Fibroblast of mammary gland (primary cell): ENCODE measurements at places on chromosomes 4 and X.

DNA sequence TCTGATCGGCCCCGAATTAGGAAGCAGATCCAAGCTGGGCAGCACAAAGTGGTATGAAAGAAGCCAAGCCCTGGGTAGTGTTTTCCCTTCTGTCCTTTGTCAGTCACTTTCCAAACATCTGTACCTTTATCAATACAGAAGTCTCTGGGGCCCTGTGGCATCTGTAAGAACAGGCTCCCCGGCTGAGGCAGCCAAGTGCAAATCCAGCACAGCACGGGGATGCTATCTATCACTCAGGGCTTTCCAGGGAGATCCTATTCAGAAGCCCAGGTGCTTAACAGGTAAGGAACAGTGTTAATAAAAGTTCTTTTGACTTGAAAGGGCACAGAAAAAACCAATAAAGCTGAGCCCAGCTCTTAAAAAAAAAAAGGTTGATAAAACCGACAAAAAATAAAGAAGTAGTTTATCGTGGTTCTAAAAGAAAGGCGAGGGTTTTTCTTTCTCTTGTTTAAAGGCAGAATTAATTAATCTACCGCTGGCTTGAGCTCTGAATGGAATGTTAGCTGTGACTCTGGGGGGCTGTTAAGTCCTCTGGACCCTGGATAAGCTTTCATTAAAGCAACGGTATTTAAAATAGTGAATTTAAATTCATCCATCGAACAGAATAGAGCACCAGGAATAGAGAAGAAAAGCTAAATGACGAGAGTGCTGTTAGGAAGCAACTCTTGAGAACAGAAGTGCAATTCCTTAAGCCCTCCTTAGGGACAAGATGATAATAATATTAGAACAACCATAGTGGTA, 119.1 kb upstream of the GATB start:
- DNase-seq: no peak

- DNase-seq: no peak
Measured at GRCh38 chr4:3677748-3678070, 88.5 kb upstream of the ADRA2C start.

- DNase-seq: peak; percentile 18
Measured at GRCh38 chrX:105328773-105329172, 108.3 kb upstream of the TEX13A start.

DNA sequence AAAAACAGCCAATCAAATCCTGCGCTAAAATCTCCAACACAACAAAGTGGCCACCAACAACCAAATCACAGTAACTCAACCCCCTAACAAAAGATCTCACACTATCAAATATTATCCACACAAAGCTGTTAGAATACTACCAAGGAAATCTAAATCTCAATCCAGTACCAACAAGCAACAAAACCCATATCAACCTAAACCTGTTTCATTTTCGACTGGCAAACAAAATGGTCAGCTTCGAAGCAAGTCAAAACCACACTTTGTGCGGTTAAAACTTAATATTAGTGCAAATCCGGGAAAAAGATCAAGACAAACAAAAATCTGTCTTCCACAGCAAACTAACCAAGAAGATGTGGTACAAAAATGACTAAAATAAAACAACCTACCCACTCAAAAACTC, 28.7 kb upstream of the MUC7 start:
- DNase-seq: no peak

- no peak for DNase-seq
Measured at GRCh38 chr4:26471890-26472289, 18.4 kb downstream of the CCKAR start.

- DNase-seq: no peak
Measured at GRCh38 chr4:43990963-43991362, 457.6 kb downstream of the KCTD8 start.

DNA sequence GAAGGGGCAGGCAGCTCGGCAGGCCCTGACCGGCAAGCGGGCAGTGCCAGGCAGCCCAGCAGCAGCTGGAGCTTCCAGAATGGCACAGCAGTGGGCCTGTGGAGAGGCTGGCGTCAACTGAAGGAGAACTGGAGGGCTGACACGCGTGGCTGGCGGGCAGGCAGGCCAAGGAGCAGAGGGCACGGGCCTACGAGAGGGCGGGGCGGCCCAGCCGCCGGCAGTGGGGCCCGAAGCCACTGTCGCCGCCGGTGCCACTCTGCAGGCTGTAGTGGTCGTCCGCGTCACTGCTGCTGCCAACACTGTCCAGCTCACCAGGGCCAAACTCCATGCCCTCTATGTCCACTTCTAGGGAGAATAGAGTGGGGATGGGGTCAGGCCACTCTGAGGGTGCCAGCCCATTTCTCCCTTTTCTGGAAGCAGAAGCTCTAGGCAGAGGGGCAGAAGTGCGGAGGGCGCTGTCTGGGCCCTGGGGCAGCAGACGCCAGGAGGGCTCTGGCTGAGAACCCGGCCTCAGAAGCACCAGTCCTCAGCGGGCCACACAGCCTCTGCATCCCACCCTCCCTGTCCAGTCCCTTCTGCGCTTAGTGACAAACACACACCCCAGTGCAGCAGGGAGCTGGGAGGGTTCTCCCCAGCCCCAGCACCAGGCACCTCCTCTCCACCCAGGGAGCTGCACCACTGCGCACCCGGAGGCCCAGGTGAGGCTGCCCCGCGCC, 8.6 kb upstream of the HAUS3 start:
- no peak for DNase-seq

- no peak for DNase-seq
Measured at GRCh38 chrX:130756233-130756632, 146.8 kb downstream of the ENOX2 start.

DNA sequence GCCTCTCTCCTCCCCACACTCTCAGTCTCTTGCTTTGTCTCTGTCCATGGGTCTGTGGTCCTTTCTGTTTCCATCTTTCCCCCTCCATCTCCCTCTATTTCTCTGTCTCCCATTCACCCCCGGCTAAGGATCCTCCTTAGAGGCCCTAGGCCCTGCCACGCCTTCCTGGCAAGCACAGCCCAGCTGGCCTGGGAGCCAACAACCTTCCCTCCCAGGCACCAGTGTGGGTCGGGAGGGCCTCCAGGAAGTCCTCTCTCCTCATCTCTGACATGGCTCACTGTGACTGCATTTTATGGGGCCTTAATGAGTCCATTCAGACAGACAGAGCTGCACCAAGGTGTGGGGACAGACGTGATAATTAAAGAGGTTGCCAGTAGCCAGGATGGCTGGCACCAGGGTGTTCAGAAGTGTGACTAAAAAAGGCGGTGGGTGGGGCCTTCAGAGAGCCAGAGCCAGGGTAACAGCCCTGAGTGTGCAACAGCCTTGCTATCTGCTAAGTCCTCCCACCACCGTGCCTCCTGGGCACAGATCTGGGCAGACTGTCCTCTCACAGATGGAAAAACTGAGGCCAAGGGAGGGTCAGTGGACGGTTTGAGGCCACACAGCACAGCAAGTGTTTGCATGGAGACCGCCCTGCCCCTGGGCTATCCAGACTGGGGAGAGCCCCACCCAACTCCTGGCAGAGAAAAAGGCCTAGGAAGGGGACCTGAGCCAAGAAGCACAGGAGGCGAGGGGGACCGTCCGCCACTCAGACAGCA, 31.5 kb downstream of the BLOC1S4 start:
- DNase-seq: peak; percentile 13

DNA sequence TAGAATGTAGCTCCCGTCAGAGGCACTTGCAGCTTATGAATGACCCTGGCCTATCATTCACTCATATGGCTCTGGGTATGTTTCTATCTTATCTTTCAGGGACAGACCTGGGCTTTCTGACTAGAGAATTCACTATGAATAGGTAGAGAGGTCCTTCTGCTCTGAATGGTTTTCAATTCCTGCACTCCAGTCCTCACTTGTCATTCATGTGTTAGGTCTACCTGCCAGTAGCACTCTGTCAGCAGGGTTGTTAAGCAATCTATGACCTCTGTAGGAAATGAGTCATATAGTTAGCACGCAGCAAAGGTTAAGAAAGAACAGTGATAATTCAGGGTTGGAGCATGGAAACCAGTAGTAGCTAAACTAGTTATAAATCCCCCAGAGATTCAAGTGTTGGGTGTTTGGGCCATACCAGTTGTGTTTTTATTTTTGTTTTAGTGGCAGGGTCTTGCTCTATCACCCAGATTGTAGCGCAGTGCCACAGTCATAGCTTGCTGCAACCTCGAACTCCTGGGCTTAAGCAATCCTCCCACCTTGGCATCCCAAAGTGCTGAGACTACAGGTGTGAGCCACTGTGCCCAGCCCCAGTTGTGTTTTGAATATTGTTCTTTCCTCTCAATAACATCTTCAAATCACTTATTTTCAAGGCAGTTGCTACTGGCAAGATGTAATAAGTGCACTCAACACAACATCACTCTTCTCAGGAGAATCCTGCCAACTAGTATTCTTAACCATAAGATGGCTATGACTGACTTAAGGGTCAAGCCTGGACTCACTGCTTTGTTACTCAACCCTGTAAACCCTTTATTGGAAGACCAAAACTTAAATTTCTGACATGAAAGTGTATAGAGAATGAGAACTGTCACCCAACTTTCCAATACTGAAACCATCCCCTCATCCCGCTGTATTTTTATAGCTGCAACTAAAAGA, 25.1 kb downstream of the ARL13A start:
- peak; percentile 59 for DNase-seq

DNA sequence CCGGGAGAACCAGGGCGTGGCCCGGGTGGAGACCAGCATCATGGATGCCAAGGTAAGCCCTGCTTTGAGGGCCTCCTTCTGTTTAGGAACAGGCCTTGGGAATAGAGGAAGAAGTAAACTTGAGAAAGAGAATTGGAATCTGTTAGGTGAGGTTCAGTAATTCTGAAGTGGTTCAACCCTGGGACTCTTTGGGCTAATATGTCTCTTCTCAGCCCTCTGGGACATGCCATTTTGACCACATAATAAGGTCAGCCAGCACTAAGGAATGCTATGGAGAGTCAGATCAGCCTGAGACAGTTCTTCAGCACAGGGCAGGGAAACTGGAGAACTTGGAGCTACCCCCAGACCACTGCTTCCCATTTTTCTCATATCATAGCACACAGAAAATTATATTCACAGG, 63.3 kb upstream of the PRPS1 start:
- DNase-seq: no peak

- DNase-seq: no peak
Measured at GRCh38 chrX:47296766-47297365, 64.1 kb downstream of the USP11 start.

DNA sequence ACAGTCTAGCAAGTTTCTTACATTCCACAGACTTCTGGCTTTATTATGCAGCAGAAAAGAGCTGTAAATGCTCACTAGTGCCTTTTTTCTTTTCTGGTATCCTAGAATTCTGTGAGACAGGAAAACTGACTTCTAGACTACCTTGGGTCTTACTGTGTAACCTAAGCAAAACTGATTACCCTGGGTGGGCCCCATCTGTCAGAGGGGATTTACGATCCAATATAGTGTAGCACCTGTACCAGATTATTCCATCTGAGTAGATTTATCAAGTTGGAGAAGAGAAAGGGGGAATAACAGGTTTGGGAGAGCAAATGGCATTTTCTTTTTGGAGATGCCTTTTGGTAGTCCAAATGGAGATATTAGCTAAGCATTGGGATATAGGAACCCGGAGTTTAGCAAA, 46.7 kb downstream of the FSTL5 start:
- DNase-seq: no peak

- peak; percentile 45 for DNase-seq
Measured at GRCh38 chr4:181819946-181820345, 423.3 kb upstream of the TENM3 start.

GRCh38 chrX:13250826-13251580, 68.8 kb downstream of the ATXN3L start:
- DNase-seq: peak; percentile 97

DNA sequence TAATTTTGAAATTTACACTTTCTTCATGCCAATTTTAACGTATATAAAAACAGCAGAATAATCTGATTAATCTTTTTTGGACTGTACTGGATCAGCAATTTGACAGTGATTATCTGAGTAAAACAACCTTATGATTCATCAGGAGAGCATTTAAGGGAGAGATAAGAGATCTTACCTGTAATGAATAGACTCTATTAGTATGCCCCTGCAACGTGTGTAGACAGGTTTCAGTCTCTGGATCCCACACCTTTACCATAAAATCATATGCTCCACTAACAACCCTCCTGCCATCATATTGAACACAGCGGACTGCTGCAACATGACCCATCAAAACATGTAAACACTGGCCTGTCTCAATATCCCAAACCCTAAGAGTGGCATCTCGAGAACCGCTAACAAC, 210.1 kb downstream of the FBXW7 start:
- no peak for DNase-seq

- peak; percentile 88 for DNase-seq
Measured at GRCh38 chr4:5750052-5750945, 39.3 kb downstream of the EVC start.

DNA sequence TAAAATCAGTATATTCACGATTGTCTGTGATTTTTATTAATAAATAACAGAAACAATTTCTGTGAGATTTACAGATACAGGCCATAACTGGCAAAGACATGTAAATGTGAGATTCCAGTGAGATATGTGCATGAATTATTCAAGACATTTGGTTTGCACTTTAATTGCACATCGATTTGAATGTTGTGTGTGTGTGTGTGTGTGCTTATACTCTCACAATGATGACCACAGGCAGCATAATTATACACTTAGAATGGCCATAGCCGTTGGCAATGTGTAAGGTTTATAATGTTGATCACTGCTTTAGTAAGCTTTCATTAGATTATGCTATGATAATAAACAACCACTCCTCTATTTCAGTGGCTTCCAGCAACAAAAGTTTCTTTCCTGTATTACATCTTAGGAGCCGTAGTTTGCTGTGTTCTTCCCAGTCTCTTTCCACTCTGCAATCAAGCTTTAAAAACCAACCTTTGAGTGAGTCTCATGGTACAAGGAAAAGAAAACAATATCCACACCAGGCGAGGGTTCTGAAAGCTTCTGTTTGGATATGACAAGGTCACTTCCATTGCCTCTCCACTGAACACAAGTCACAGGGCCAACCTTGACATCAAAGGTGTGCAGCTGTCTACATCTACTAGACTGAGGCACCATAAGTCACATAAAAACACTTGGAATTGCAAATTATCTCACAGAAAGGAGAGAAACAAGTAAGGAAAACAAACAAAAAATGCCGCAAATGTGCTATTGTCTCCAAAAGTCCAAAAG, 897.7 kb downstream of the RAB28 start:
- DNase-seq: no peak

DNA sequence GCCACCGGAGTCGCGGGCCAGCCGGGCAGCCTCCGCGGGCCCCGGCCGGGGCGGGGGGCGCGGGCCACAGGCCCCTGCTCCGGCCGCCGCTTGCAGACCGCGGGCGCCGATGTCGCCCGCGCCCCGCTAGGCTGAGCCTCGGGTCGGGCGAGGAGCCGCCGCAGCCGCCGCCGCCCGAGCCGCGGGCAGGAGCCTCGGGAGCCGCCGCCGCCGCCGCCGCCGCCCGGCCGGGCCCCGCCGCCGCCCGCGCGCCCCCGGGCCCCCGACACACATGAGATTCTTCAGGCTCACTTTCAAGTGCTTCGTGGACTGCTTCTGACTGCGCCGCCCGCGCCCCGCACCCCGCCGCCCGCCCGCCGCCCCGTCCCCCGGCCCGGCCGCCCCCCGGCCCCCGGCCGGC, 345 bp downstream of the SLC6A8 start:
- DNase-seq: no peak

GRCh38 chr4:185068837-185069236, 50.5 kb downstream of the HELT start:
- DNase-seq: no peak
